NCI-H446 treated with DMSO at 0.1 percent for 48 hours (cell line): ENCODE measurements at places on chromosomes 5 and 9.

GRCh38 chr5:12323637-12324229, 419.5 kb upstream of the CTNND2 start:
- no peak for DNase-seq

GRCh38 chr5:62132276-62132675, 173.7 kb upstream of the KIF2A start:
- no peak for DNase-seq

DNA sequence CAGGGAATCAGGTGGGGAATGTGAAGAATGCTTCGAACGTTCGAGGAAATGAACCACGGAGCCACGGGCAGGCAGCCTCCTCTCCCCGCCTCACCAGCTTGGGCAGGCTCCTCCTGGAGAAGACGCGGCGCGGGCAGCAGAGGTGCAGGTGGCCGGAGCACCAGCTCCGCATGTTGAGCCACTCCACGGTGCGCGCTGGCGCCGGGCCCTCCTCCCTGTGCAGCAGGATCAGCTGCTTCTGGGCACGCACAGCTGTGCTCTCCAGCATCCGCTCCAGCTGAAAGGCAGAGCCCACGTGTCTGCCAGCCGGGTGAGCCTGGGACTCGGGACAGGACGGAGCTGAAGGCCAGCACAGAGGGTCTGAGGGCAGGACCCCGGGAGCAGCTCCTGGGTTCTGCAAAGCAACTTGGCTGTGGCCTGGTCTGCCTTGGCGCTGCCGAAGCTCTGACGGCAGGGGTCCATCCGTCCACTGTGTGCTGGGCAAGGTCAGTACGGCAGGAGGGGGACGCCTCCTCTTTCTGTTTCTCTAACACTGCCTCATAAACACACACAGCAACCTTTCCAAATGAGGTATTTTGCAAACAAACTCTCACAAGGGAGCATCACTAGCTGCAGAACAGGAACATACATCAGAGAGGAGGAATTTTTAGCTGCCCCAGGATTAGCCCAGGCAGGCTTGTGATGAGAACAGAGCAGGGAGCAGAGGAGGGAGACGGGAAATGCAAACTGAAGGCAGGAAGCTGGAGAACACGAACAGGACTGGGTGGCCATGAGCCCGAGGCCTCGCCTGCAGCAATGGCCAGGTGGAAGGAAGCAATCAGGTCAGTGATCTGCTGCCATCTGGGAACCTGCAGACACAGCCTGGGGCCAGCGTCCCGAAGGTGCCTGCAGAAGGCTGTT, 20.1 kb upstream of the NSMF start:
- no peak for DNase-seq

- DNase-seq, result no peak
Observed at GRCh38 chr5:131242728-131243255, 21.1 kb upstream of the CDC42SE2 start.

GRCh38 chr9:133975511-133975910, 16.6 kb downstream of the VAV2 start:
- no peak for DNase-seq

DNA sequence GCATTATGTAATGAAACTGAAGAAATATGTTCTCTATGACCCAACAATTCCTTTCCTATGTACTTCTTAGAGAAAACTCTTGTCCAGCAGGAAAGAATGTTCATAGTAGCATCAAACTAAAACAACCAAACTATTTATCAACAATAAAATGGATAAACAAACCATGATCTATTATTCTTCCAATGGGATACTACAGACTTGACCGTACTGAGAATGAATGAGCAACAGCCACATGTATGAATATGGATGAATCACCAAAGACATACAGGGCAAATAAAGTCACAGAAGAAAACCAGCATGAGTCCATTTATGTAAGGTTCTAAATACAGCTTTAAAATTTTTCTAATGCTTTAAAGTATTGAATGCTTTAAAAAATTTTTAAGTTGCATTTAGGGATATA, 73.6 kb upstream of the SUSD1 start:
- DNase-seq, result no peak

DNA sequence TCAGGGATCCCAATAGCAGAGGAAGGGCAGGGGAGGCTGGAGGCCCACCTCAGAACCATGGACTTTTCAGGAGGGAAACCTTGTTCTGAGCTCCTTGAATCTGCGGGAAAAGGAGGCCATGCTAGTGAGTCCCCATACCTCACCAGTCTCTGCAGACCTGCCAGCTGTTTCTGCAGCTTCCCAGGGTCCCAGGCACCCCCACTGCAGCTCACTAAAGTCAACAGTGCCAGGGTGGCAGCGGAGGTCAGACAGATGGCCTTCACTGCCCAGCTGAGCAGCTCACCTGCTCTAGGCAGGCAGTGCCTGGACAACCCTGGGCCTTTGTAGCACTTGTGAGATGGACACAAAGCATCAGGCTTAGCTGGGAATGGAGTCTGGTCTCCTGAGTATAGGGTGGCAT, 4.4 kb upstream of the SLC27A4 start:
- DNase-seq, result no peak

- peak; percentile 42 for DNase-seq
Observed at GRCh38 chr5:128905568-128906110, 59.6 kb upstream of the SLC27A6 start.

DNA sequence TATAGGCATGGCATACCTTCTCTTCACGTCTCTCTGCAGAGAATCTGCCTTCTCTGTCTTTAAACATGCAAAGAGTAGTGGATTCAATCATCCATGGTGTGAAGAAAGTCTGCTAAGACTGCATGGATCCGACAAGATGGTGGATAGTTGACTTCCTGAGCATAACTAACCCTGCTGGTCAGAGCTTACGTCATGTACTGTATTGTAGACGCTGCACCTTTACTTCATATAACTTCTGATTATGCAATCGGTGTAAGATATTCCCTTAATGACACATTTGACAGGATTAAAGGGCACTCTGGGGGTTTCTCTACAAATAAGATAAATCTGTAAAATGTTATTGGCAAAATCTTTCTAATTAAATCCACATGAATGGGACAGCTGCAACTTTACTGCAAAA, 240.3 kb upstream of the NREP start:
- no peak for DNase-seq

GRCh38 chr5:138078006-138078643, 5.7 kb upstream of the WNT8A start:
- DNase-seq, result no peak

- no peak for DNase-seq
Observed at GRCh38 chr5:80239680-80240367, 16.0 kb downstream of the SERINC5 start.

DNA sequence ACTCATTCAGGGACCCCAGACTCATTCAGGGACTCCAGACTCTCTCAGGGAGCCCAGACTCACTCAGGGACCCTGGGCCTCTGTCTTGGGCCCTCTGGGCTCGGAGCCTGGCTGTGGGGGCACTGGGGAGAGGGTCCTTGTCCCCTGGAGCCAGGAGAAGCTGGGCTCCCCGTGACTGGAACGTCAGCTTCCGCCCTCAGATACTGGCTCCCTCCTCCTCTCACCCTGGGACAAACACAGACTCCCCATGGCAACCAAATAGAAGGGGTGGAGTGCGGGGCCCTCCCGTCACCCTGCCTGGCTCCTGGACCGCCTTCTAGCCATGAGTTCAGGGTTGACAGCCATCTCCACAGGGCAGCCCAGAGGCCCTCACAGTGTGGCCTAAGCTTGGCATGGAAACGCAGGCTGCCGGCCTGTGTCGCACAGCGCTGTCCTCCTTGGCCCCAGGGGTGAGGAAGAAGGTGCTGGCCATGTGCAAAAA, 27.6 kb downstream of the ZDHHC11B start:
- no peak for DNase-seq

DNA sequence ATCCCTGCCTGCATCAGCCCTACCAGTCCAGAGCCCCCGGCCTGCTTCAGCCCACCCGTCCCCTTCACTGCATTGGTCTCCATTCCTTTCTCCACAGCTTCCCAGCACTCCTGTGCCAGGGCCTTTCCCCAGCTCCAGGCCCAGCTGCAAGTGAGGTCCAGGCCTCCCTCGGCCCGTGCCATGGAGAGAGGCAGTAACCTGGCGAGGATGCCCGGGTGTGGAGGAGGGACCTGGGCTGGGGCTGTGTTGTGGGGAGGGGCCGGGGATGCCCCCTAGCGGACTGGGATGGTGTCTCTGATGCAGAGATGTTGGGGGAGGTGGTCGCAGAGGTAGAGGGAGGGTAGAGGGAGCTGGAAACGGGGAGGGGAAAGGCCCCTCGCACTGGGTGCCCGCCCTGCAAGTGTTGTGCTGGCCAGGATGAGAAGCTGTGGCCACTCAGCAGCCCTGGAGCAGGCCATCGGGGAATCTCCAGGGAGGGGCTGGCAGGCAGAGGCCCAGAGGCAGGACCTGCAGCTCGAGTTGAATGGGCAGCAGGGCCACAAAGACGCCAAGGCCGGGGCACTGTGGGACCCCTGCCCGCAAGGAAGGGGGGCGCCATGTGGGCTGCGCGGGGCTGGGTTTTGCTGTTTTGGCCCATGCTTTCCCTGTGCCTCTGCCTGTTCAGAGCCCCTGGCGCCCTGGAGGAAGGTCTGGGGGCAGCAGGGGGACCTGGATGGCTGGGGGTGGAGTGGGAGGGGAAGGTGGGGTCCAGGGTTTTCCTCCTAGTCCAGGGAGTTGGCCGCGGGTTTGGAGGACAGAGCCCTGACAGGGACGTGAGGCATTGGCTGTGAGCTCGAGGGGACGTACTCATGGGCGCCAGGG, 26.0 kb upstream of the NKD2 start:
- DNase-seq, result no peak

DNA sequence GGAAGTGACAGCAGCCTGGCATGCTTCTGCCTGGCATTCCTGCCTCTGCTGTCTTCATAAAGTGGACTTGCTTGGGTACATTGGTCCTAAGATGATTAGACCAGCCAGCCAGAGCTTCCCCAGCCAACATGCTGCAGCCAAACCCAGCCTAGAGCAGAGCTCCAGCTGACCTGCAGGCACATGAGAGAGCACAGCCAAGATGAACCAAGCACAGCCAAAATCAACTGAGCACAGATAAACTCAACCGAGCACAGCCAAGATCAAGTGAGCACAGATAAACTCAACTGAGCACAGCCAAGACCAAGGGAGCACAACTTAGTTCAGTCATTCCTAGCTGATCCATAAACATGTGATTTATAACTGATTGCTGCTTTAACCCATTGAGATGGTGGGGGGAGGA, 266.5 kb downstream of the MSX2 start:
- no peak for DNase-seq

- DNase-seq, result no peak
Observed at GRCh38 chr9:85702726-85703289, 38.9 kb downstream of the AGTPBP1 start.

DNA sequence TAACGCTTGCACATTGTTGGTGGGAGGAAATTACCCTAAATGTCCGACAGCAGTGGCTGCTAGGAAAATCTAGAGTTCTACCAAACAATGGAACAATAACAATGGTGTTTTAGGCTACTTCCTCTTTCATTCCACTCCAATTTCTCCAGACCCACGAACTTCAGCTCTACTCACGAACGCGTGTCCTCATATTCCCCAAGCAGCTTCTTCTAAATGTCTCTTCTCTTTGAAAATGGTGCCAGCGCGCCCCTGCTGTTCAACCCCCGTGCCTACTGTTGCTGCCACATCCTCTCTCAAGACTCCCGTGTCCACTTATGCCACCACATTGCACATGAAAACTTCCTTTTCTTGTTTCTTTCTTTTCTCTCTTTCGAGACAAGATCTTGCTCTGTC, 25.6 kb downstream of the OR2V2 start:
- DNase-seq, result no peak

DNA sequence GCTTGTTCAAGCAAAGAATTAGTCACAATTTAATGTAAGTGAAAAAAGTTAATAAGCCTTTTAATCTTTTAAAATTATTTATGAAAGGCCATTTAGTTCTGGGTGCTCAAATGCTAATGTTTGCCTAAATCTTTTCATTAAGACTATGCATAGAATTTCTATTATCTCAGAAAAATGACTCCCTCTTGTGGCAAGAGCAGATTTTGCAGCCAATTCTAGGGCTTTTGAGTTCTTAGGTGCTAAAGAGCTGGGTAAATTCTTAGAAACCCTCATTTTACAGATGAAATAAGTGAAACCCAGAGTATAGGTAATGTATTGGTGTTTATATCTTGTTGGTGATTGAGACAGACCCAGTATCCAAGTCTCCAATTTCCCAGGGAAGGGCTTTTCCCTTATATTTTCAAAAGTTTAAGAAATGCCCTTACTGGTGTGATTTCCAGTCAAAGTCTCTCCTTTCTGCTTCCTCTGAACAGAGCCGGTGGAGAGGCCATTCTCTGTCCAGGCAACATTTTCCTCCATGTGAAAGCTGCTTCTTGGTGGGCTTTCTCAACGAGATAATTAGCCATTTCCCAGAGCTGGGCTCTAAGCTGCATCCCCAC, 24.1 kb upstream of the PCSK5 start:
- DNase-seq, result no peak

DNA sequence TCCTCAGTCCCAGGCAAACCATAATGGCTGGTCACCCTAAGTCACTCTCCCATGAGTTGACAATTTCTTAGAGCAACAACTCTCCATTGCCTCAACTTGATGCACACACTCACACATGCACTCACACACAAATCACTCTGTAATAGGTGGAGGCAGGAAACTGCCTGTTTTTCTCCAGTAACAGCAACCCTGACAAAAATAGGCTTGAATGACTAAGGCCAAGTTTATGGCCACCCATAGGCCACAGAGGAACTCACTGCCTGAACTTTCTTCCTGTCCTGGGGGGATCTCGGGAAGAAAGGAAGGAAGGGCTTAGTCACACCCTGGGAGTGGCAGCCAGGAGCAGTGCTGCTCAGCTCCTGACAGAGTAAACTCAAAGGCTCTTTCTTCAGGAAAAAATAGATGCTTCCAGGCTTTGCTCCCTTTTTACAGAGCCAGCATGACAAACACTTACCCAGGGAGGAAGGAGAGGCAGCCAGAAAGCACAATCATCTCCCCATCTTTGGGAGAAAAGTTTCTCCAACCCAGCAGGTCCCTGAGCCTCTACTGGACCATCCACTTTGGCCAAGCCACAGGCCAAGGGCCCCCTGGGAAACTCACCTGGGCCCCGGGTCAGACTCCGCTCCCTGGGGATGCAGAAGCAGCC, 368 bp downstream of the SH3TC2 start:
- DNase-seq, result no peak

DNA sequence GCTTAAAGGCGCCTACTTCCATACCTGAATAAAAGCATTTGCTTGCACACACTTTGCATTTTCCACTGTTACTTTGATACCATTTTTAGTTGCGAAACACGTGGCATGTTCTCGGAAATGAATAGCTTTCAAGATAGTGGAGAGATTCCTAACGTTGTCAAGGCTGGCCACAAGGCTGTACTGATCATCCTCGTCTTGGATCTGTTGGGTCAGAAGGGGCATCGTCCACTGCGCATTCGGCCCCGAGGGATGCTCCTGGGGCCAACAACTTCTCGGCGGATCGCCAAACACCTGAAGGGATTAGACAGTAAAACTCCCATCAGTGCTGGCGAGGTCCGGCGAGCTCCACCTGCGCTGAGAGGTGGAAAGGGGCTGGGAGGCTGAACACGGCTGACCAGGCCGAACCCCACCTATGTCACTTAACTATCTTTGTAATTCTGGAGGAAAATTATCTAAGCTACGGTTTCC, 599 bp downstream of the RAD1 start:
- DNase-seq, result no peak
